ENCODE measurements at places on chromosomes 16 and 17.
A peak's percentile ranks its signal among the peaks of the same experiment; 100 is the strongest.

- no peak for DNase-seq
Measured at GRCh38 chr17:49901460-49902331, 53.8 kb upstream of the TAC4 start.

- DNase-seq, result no peak
Measured at GRCh38 chr17:35618628-35619027, 31.5 kb downstream of the AP2B1 start.

- no peak for DNase-seq
Measured at GRCh38 chr16:29911676-29912010, 11.4 kb downstream of the ASPHD1 start.

DNA sequence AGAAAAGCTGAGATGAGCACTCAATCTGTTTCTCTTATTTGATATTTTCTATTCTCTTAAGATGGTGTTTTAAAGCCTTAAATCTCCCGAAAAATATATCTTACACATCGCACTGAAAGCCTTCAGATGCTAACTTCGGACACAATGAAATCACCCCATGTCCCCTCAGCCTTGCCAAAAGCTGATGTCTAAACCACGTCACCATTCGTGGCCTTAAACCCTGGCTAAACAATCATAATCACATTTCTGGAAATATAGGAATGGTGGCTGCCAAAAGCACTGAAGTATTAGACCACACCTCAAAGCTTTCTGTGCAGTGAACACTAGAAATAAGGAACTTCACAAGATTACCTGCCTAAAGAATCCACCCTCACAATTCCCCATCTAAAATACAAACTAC lies 402.7 kb downstream of the SOX9 start:
- DNase-seq, result no peak

GRCh38 chr17:39754958-39755553 lies 17.3 kb downstream of the GRB7 start:
- no peak for DNase-seq

GRCh38 chr17:57506774-57507127 lies 238.3 kb downstream of the CCDC182 start:
- no peak for DNase-seq

DNA sequence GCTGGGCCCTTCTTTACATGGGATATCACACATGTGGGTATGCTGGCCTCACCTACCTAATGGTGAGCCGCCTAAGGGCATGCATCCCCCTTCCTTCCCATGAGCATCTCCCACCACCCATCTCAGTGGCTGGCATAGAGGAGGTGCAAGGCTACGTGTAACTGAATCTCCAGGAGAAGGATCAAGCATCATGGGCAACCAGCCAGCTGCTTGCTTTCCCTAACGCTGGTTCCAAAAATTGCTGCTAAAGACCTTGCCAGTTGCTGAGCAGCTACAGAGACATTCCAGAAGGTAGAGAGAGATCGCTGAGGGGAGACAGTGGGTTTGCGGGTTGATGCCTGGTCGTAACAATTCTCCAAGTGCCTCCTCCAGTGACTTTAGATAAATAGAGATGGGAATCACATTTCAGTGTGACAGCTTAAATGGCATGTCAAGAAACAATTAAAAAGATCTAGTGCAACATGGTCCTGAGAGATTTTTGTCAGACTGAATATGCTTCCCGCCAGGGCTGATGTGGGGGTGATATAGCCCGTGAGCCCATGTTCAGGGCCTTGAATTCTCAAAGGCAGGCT lies 378.4 kb upstream of the CDH5 start:
- DNase-seq, result no peak

DNA sequence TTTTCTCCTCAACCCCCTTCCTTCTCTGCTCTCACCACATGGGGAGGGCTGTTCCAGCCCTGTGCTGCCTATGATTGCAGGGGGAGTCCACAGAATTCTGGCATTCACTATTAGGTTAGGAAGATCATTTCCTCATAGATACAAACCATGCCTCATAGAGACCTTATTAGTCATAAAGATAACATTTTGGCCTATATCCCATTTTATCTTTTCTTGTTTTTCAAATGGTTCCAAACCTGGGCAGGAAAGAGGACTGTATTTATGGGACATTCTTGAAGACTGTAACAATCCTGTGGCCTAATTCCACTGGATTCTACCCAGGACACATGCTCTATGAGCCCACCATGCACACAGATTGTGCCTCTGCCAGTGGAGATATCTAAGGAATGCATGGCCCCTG lies 51.7 kb downstream of the ASIC2 start:
- DNase-seq, result no peak

DNA sequence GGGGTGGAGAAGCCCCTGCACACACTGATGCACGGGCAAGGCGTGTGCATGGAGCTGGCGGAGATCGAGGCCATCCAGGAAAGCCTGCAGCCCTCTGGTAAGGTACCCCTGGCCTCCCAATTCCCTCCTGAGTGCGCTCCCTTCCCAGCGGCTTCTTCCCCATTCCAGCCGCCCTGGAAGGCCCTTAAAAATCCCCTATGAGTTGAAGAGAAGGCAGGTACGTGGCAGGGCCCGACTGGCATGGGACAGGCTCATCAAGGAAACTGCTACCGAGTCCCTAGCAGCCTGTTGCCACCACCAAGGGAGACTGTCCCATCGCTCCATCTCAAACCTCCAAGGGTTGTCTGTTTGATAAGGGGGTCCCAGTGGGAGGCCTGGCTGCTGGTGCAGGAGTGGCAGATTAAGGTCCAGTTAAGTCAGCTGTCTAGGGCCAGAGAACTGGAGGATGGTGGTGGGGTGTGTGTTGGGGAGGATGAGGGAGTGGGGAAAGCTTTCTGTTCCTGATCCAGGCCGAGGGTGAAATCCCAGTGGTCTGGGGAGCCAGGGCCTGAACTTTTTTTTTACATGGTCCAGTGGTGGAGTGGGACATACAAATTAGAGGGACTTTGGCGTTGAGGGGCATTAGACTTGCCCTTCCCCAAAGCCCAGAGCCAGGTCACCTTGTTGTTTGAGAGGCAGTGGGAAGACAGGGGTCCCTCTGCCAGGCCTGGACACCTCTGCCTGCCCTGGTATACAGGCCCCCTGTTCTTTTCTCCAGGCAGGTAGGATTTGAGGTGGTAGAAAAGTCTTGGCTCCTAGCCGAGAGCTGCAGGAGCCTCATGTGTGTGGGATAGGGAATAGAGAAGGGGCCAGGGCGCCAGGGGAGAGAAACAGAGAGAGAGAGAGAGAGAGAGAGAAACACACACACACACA lies 994 bp downstream of the IGFBP4 start:
- DNase-seq, result no peak

- DNase-seq, result no peak
Measured at GRCh38 chr17:14997290-14997689, 267.8 kb downstream of the PMP22 start.

DNA sequence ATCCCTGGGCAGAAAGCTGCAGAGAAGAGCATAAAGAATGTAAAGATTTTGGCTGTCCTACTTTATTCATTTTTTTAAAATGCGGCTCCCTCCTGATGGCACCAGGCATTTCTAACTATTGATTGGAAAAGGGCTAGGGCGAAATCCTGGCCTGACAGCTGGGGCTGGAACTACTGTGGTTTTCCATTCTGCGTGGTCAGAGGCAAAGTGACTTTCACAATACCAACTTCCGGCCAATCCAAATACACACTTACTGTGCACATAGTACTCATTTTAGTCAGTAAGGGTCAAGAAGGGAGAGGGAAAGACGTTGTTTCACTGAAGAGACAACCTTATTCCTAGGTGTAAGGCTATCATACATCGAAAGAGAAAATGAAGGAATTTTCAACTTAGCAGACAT lies 113.8 kb upstream of the PMFBP1 start:
- no peak for DNase-seq

- no peak for DNase-seq
Measured at GRCh38 chr17:78689029-78689428, 93.0 kb downstream of the CYTH1 start.

- no peak for DNase-seq
Measured at GRCh38 chr16:77946823-77947222, 75.5 kb upstream of the CLEC3A start.

GRCh38 chr16:85750146-85750826 lies 610 bp downstream of the C16orf74 start:
- no peak for DNase-seq

GRCh38 chr16:58487566-58488351 lies 12.2 kb upstream of the NDRG4 start:
- peak; percentile 14 for DNase-seq

DNA sequence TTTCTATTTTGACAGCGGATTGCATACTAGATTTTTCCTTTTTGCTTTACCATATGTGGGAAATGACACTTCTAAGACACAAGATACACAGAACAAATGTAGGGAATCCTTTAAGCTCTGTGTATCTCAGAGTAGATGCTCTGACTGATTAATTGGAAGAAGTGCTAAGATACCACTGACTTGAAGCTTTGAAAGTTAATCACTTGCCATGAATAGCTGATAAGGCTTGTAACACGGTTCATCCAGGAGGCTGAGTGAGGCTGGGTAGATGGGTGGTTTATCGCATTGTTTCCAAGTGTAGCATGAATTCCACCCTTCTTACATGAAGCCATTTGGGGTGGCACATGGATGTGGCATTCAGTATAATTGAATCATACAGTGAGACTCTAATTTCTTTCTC lies 654.1 kb upstream of the RBFOX1 start:
- no peak for DNase-seq

- DNase-seq, result peak; percentile 21
Measured at GRCh38 chr16:51524555-51525373, 373.7 kb upstream of the SALL1 start.

DNA sequence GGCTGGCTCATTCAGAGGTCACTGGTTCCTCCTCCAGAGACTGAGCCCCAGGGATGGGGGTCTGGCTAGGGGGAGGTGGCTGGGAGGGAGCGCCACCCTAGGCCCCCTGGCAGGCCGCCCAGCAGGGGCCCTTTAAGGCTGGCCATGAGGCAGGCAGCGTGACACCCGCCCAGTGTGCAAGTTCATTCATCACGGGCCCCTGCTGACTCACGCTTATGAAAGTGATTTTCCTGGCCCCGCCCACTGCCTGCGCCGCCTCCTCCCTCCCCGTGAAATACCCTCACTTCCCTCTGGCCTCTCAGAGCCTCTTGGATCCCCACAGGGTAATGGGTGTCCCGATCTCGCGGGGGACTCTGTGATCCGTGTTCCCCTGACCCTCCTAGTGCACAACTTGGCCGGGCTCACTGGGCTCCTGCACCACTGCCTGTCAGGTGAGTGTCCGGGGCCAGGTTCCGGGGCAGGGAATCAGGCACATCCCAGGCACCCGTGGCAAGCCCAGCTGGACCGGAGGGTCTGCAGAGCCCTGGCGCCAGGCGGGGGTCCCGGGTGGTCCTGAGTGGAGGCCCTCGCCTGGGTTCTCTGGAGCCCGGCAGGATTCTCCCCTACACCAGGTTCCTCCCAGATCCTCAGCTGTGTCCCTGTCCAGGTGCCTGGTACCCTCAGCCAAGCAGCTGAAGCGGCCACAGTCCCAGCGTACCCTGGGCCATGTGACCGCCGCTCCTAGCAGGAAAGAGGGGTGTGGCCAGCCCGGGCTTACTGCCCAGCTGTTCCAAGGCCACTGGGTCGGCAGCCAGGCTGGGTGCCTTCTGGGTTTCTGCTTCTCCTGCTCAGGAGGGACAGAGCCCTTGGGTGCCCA lies at the start of gene OSGIN1:
TSS of gene OSGIN1 (plus strand) at position 301 of the 856 bp plus-strand sequence. CDS start 4,432 bp downstream, outside the sequence.
- DNase-seq, result peak; percentile 35

GRCh38 chr17:67575325-67575724 lies 142.4 kb upstream of the NOL11 start:
- peak; percentile 76 for DNase-seq

DNA sequence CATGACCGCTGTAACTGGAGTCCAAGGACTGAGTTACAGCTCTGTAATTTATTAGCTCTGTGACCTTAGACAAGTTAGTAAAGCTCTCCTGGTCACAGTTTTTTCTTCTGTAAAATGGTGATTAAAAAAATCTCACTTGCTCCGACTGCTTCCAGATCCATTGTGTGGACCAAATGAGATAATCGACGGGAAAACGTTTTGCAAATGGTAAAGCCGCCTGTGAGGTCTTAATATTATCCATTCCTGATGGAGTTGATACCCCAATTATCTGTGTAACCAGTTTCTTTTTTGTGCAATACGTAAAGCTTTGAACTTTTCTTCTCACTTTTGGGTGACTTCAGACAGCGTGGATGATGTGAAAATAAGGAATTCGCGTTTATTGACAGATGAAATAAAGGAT lies 422.9 kb downstream of the UTP18 start:
- DNase-seq, result no peak

DNA sequence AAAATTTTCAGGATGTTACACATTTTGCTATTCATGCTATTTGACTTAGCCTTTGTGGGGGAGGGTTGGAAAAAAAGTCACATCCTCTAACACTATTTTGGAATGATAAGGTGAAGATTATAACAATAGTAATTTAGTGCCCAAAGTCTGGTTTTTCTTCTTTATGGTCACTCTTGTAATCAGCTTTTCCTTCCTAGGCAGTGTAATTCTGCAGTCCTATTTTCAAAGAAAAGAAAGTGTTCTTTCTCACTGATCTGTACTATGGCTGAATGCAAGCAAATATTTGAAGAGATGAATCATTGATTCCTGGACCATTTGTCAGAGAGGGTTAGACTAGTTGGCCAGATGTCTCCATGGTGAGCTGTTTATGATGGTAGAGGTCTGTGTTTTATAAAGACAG lies 8.4 kb downstream of the RSPRY1 start:
- DNase-seq, result no peak
